ENCODE measurements at places on chromosomes 4 and X.

DNA sequence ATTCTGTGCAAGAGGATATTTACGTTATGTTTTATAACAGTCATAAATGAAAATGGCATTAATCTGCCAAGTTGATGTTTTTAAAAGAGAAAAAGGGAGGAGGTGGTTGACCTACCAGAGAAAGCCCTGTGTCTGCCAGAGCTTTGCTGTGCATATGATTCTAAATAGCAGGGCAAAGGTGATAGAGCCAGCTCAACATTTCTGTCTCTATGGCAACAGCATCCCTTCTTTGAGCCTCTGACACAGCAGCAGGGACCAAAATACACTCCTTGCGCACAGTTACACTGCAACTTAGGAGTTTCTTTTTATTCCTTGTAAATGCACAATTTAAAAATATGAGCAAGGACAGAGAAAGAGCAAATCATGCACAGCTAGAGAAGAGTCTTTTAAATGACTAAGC lies 133.3 kb upstream of the RAI2 start:
- DNase-seq: no peak

DNA sequence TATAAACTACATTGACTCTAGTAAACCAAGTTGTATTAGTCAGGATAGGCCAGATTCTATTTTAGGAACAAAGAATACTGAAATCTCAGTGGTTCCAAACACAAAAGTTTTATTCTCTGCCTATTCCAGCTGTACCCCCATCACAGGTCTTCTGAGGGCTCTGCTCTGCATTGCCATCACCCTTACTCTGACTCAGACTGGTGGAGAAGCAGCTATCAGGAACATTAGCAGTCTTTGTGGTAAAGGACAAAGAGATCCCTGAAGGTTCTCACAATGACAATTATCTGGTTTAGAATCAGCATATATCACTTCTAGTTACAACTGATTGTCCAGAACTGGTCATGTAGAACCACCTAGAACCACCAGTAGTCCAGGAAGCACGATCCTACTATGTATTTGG lies 251.1 kb downstream of the GLUD2 start:
- DNase-seq: no peak

GRCh38 chr4:7785017-7785416 lies 154.6 kb downstream of the AFAP1 start:
- DNase-seq: peak; percentile 78

DNA sequence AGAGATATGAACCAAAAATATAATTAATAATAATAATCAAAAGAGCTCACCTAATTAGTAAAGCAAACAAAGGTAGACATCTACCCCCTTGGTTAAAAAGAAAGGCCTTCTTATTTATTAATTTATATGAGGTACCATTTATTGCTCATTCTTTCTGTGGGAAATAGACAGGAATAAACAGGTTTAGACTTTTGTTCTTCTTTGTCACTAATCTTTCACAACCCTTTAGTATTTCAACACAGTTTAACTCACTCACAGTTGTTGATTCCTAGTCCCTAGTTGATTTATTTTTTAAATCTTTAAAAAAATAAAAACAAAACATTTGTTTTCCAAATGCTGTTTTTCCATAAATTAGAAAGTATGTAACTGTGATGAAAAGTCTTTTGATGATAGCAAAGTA lies 5.6 kb downstream of the PPARGC1A start:
- DNase-seq: no peak

- DNase-seq: no peak
Observed at GRCh38 chr4:86878640-86879039, 13.6 kb downstream of the C4orf36 start.

DNA sequence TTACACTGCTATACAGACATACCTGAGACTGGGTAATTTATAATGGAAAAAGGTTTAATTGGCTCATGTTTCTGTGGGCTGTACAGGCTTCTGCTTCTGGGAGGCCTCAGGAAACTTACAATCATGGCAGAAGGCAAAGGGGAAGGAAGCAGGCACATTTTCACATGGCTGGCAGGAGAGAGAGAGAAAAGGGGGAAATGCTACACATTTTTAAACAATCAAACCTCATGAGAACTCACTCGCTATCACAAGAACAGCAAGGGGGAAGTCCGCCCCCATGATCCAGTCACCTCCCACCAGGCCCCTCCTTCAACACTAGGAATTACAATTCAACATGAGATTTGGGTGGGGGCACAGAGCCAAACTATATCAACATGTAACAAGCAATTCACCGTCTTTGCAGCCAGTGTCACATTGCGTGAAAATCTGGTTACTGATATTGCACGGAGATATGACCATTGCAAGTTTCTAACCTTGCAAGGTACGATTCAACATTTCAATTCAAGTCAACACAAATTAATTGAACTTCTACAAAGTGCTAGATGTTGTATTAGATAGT lies 61.7 kb upstream of the RELL1 start:
- no peak for DNase-seq

DNA sequence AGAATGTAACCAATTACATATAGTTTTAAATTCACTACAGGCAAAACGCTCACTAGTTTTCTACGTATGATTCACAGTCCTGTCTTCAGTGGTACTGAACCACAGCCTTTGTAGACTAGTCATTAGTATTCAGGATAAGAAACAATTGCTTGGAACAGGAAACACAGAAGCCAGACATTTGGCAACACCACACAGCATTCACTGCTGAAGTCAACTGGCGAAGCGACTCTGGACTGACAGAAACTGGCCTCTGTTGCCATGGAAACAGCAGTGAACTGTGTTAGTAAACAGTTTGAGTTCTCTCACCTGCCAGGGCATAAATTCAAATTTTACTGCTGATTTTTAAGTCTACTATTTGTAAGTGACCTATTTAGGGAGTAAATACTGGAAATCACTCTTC lies 57.6 kb downstream of the MAPK10 start:
- peak; percentile 76 for DNase-seq

GRCh38 chrX:154775419-154776349 lies 13.0 kb downstream of the DKC1 start:
- DNase-seq: no peak

- peak; percentile 54 for DNase-seq
Observed at GRCh38 chr4:96009427-96010119, 169.7 kb downstream of the PDHA2 start.

DNA sequence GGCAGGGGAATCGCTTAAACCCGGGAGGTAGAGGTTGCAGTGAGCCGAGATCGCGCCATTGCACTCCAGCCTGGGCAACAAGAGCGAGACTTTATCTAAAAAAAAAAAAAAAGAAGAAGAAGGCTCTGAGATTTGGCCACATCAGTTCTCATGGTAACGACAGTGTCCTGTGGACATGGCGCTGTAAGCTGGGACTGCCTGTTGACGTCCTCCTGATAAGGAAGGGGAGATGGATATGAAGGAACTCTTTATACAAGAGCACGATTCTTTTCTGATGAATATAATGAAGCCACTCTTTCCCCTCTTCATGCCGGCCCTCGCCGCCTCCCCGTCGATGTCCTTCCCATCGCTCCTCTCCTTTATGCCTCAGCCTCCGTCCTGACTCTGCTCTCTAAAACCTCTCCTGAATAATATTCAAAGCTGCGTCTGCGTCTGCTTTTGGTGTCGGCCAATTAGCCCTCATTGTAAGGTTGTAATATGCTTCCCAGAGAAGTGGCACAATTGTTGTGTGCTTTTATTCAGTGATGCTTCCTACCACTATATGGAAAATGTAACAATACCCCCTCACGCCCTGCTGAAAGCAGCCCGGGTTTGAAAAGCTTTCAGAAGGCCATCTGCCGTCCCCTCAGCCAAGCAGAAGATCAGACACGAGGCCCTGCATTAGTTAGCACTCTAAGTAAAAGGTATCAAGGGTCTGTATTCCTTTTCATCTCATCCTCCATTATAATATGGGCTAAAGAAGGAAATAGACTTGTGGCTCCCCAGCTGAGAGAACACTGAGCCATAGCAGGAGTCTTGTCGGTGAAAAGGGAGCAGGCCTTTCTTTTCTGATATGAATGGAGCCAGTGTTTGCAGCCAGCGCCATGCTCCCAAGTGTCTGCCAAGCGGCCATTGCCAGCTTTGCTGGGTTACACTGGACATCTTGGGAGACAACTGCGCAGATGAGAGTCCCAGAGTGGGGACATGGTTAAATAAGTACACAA lies 22.1 kb upstream of the SCOC start:
- DNase-seq: no peak

GRCh38 chr4:155011163-155011780 lies 197.2 kb upstream of the NPY2R start:
- no peak for DNase-seq

DNA sequence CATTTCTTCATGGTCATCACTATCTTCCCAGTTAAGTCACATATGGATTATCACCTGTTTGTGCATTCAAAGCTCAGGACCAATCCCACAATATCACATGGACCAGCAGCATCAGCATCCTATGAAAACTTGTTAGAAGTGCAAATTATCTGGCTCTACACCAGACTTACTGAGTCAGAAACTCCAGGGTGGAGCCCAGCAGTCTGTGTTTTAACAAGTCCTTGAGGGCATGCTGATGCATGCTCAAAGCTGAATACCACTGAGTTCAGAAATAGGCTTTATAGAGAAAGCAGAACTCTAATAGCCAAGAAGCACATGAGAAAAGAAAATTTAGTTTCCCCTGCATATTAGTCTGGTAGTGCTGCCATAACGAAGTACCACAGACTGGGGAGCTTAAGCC lies 62.4 kb upstream of the GABRQ start:
- no peak for DNase-seq

DNA sequence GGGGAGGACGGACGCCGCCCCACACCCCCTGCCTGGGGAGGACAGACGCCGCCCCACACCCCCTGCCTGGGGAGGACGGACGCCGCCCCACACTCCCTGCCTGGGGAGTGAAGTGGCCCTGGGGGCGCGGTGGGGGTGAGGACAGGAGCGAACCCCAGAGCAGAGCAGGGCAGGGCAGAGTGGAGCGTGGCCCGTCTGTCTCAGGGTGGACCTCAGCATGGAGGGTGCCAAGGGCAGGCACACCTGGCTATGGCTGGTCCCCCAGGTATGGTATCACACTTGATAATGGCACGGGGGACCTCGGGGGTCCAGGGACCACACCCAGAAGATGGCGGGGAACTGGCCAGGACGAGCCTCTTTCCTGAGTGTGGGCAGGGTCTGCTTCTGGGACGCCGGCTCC lies 9.6 kb downstream of the LRPAP1 start:
- DNase-seq: no peak

- no peak for DNase-seq
Observed at GRCh38 chrX:48684134-48684533, 535 bp downstream of the WAS start.

- no peak for DNase-seq
Observed at GRCh38 chrX:84258708-84259107, 70.7 kb upstream of the RPS6KA6 start.

DNA sequence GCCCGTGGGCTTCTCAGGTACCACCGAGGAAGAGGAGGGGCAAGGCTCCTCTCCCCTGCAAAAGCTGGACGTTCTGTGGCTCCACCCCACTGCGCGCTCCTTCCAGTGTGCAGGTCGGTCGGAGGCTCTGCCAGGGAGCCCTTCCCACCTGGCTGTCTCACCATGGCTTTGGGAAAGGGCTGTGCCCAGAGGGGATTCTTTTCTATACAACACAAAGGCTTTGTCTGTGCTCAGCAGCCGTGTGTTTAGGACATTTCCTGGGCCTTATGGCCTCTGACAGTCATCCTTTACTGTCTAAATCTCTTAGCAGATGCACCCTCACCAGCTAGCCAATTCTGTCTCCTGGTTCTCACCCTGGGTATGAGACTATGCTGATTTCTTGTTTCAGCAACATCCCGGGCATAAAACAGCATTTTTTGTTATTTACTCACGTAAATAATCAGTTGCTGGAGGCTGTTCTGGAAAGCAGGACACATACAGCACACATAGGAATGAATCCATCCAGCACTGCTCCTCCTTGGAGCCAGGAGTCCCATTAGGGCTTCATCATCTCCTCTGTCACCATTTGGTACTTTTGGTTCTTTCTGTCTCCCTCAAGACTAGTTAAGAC lies 20.4 kb upstream of the ATXN3L start:
- no peak for DNase-seq

DNA sequence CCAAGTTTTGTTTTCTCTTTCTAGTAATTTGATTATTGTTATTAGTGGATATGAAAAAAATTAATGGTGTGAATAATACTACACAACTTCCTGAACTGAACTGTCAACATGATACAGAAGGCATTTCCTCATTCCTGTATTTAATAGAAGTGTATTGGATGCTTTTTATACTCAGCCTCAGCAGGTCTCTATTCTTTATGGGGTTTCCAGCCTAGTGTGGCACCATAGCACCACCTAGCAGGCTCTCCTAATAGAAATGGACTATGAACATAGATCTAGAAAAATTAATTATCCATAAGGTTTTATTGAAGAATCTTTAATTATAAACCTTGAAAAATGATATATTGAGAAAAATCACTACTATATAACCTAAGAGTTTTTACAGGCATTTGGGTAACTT lies 52.4 kb downstream of the GLRB start:
- DNase-seq: peak; percentile 66

- peak; percentile 23 for DNase-seq
Observed at GRCh38 chr4:141702472-141703182, 66.2 kb downstream of the IL15 start.

DNA sequence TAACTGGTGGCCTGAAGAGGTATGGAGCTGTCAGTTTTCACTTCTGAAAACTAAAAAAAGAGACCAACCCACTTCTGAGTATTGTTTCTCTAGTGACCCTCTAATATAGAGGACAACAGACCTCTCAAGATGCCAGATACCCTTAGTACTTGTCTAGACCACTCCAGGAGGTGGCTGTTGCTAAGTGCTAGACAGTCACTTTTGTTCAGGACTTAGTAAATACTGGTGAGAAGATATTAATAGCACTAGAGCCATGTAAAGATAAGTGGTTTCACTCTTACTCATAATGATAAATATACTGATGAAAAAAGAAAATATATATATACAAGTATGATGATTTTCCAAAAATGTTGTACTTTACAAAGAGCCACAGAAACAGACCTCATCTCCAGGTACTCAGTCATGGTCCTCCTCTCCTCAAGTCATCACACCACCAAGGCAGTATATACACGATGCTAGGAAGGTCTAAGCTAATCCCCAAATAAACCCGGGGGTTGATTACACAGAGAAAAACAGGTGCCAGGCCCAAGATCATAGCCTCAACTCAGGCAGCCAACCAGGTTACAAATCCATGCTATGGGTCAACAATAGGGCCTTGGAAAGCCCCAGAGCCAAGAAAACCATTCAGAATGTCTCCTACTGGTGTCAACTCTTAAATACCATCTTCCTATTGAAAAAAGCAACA lies 66.9 kb downstream of the ARHGEF9 start:
- no peak for DNase-seq

All from astrocyte of the spinal cord (primary cell).